ENCODE measurements at places on chromosomes 16 and 17.

GRCh38 chr17:48126532-48126850 is 18.9 kb downstream of the SNX11 start:
- no peak for DNase-seq

GRCh38 chr16:30954993-30955392 is 2.6 kb upstream of the SETD1A start:
- no peak for DNase-seq

DNA sequence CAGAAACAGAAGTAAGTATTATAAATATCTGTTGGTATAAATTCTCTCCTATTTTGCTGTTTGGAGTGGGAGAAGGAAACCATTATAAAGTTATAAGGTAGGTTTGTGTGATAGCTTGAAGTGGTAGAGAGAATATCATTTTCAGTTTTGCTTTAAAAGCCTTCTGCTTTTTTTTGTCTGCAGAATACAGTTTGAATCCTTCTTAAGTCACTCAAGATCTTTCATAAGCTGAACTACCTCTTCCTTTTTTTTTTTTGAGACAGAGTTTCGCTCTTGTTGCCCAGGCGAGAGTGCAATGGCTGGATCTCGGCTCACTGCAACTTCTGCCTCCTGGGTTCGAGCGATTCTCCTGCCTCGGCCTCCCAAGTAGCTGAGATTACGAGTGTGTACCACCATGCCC is 9.0 kb downstream of the ATAD5 start:
- DNase-seq, result no peak

DNA sequence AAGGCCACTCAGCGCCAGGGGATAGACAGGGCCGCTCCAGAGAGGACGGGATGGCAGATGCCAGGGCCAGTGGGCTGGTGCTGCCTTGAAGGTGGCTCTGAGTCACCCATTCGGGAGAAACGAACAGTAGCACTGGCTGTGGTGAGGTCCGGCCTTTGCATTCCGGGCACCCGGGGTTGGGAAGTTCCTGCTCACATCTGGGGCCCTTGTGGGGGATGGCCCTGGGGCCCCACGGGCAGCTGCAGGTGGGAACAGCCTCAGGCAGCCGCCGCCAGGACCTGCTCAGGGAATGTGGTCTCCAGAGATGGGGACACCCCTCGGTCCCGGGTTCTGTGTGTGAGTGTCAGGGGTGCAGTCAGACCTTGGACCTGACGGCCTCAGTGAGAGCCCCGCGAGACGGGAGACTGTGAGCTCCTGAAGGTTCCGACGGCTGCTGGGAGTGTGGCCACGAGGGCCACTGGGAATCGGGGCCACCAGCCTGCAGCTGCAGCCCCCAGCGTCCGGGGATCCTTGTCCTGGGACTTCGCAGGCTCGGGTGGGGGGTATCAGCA is 1.4 kb downstream of the CBFA2T3 start:
- DNase-seq, result no peak

- no peak for DNase-seq
These were observed 42.6 kb upstream of the RPH3AL start for GRCh38 chr17:395179-395578.

GRCh38 chr17:81207610-81208581 is 14.9 kb downstream of the CEP131 start:
- peak; percentile 94 for DNase-seq

GRCh38 chr17:35046740-35047283 is 16.7 kb downstream of the RFFL start:
- no peak for DNase-seq

DNA sequence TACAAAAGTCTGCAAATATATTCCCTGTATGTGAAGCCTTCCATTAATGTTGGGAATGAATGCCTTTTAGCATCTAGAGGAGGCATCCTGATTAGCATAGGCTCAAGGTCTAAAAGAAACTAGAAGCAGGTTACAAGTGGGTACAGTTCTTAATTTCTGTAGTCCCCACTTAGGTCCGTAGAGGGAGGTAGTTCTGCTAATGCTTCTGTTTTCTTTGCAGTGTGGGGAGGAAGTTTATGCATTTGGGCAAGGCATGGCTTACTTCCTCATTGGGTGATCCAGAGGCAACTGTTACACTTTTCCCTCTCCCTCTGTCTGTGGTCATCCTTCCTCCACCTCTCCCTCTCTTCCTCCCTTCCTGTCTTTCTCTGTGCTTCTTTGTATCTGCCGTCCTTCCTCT is 108.4 kb upstream of the ZKSCAN2 start:
- DNase-seq, result peak; percentile 1

DNA sequence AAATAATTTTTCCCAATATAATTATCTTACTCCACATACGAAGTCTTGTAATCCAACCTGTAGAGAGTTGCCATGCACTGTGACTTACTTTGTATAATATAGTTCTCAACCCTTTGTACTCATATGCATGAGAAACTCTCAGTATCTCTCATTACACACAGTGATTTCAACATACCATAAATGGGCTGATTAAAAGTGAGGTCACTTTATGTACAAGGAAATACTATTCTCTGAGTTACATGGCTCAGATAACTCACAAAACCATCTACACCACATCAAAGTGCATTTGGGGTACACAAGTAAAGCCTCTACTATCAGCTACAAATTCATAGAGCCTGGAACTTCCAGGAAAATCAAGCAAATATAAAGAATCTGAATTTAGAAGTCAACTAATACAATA is 27.9 kb downstream of the SLFN12 start:
- DNase-seq, result no peak

- no peak for DNase-seq
These were observed 404.8 kb upstream of the HSBP1 start for GRCh38 chr16:83402967-83403366.

DNA sequence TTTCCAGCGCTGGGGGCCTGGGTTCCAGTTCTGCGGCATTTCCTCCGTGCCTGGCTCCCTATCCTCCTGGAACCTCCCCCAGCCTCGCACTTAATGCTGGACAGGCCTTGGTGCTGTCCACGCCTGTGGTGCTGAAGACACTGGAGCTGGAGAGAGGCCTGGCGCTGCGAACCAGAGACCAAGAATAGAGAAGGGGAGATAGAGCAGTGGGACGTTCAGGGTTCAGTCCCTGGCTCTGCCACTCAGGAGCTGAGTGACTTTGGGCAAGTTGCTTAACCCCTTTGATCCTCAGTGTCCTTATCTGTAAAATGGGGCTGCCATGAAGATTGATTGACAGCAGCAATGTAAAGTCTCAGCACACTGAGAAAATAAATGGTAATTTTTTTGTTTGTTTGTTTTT is 11.9 kb downstream of the SBK1 start:
- DNase-seq, result no peak

DNA sequence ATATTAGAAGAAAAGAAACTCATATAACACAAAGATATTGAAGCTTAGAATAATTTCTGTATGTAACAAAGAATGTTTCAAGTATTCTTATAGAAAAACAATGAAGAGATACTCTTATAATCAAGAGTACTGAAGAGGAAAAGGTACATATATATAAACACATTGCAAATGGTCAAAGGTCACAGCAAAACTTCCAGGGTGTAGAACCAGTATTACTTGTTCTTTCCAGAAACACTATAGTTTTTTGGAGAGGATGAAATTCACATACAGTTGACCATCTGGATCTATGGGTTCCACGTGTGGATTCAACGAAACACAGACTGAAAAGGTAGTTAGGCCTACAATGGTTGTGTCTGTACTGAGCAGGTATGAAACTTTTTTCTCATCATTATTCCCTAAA is 22.6 kb downstream of the PRPSAP1 start:
- no peak for DNase-seq

- DNase-seq, result no peak
These were observed 74.5 kb downstream of the MYH10 start for GRCh38 chr17:8556074-8556473.

DNA sequence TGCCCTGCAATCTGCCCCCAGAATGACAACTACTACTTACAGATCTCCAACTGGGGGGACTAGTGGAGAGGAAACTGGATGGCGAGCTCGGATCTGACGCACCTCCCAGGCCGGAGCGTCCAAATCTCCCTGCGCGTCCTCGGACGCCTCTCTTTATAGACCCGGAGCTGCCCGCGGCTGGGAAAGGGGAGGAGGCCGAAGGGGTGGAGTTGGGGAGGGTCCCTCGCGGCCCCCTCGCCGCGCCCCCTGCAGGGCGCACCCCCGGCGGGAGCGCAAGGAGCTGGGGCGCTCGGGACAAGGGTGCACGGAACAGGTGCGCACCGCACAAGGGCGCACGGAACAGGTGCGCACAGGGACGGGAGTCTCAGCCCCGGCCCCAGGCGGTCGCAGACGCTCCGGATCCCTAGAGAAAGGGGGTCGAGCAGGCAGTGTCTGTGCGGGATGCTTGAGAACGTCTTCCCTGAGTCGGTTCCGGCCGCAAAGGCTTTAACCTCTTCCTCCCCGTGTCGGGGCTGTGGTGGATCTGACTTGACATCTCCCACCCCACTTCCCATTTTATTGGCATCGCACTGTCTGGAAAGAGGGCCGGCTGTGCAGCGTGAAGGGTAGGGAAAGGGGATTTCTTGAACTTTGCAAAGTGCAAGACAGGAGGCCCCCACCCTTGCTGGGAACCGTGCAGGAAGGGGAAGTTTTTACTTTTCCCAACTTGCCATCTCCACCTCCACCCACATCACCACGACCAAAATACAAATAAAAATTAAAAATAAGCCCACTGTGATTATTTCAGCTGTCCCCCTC is at the start of gene MYH11:
Gene MYH11 (minus strand): TSS at position 128 of the 798 bp plus-strand sequence. CDS start 18,776 bp downstream, outside the sequence.
- DNase-seq, result peak; percentile 61

DNA sequence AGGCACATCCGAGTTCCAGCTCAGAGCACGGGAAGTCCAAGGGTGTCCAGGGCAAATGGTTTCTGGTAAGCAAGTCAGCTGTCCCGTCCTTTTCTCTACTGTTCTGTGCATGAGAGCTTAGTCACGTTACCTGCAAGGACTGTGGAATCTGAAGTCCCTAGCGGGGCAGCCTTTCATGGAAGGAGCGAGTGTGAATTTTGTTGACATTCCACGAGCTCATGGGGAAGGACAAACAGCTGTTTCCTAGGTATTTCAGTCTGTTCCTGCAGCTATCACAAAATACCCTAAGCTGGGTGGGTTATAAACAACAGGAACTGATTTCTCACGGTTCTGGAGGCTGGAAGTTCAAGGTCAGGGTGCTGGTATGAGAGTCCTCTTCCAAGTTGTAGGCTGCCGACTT is 109.2 kb downstream of the SDR42E1 start:
- no peak for DNase-seq

DNA sequence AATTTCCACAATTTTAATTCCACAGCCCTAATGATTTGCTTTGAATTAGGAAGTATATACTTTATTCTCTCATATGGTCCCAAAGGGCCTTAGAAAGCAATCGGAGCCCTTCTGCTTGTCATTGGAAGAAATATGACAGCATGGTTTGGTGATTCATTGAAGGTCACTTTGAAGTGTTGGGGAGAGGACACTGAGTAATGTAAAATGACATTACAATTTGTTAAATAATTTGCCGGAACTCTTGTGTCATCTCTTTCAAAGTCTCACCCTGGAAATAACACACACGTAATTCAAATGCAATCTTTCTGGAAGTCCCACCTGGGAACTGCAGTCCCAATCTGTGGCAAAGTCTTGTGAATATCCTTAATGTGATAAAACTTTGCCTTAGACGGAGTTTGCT is 59.8 kb downstream of the BMERB1 start:
- DNase-seq, result no peak

- DNase-seq, result no peak
These were observed 5.1 kb downstream of the CEMP1 start for GRCh38 chr16:2526135-2526534.

DNA sequence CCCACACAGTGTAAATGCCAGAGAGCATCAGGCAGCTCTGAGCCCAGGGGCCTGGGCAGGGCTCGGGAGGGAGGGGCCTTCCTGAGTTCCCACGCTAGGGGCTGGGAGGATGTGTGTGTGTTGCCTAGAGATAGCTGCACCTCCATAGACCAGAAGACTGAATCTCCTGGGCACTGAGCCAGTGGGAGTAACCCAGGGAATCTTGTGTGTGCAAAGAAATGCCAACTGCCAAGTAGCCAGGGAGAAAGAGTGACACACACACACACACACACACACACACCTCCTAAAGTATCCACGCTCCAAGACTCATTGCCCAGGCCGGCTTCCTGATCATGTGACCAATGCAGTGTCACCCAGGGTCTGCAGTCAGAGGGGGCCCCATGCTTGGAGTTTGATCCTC is 166.2 kb upstream of the RPL38 start:
- DNase-seq, result no peak

DNA sequence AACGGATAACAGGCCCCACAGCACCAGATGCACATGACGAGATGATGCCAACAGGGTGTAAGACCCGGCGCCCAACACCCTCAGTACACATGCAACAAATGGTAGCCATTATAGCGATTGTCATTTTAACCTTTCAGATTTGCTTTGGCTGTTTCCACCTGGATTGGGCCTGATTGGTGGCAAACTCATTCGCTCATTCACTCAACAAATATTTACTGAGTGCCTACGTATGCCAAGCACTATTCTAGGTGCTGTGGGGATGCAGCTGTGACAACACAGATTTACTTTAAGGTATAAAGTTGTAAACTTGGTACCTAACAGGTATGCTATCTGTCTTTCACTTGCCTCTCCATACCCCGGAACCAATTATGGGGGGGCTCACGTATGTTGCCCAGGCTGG is 66.8 kb downstream of the SRCIN1 start:
- no peak for DNase-seq

DNA sequence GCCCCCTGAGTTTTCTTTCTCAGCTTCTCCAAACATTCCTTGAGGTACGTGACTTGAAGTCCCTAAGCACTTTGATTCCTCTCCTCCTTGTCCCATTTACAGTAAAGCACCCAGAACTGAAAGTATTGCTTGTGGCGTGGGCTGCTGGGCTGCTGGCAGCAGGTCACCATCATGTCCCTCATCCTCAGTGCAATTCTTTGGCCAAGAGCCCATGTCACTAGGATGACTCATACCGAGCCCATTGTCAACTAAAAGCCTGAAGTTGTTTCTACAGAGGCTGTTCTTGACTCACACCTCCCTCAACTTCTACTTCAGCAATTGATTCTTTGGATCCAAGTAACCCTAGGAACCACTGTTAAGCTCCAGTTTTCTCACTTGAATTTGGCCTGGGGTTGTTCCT is 54.3 kb downstream of the KPNA2 start:
- no peak for DNase-seq

GRCh38 chr16:57769541-57770145 is 32.6 kb downstream of the KIFC3 start:
- DNase-seq, result no peak

GRCh38 chr16:5444189-5444588 is 346.6 kb upstream of the EEF2KMT start:
- DNase-seq, result no peak

DNA sequence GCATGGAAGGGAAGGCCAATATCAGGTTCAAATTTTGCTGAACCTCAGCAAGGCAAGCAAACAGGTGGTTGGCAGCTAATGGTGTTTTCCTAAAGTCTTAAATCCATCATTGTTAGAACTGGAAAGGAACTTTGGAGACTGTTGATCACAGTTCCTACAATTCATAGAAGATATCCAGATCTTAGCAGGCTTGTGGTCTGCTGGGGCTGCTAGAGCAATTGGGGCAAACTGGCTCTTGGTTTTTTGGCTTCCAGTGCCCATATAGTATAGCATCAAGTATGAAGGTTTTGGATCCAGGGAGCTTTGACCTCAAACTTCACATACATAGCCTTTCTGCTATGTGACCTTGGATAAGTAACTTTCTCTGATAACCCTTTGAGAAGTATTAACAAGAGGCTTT is 49.7 kb downstream of the IGF2BP1 start:
- DNase-seq, result no peak

- DNase-seq, result peak; percentile 54
These were observed 367 bp downstream of the MGRN1 start for GRCh38 chr16:4624827-4625559.
